NCI-H1436 treated with DMSO at 0.1 percent for 48 hours (cell line): ENCODE measurements at places on chromosomes 13 and 19.
A peak's percentile ranks its signal among the peaks of the same experiment; 100 is the strongest.

- no peak for DNase-seq
These were observed 11.2 kb downstream of the VASP start for GRCh38 chr19:45518469-45518826.

DNA sequence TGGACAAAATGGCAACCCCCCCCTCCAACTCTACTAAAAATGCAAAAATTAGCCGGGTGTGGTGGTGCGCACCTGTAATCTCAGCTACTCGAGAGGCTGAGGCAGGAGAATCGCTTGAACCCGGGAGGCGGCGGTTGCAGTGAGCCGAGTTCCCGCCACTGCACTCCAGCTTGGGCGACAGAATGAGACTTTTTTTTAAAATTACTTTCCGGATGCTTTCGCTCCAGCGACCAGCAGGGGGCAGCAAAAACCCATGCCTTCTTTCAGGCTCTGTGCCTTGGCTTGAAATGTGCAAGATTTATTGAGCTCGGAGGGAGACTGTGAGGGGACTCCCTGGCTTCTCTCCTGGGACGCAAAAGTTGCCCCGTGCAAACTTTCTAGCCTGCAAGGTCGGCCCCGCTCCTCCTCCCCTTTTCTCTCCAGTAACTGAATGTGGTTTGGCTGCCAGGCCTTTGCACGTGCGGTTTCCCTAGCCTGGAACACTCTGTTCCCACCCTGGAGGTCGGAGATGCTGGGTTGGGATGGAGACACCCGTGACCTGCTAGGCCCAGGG is 61.4 kb upstream of the NFIC start:
- peak; percentile 13 for DNase-seq

GRCh38 chr19:44757057-44757734 is 8.7 kb downstream of the BCL3 start:
- no peak for DNase-seq

- no peak for DNase-seq
These were observed 440.4 kb downstream of the COG6 start for GRCh38 chr13:40095695-40096356.

DNA sequence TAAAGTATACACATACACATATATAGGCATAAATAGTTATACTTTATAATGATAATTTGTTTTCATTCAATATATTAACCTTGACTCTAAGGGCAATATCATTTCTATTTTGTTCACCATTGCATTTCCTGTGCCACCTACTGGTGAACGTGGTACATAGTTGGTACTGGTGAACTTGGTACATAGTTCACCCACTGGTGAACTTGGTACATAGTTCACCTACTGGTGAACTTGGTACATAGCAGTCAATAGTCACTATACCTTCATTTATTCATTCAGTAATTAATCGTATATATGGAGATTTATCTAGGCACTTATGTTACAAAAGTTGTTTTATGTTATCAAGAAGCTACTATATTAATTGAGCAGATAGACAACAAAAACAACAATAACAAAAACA is 172.6 kb upstream of the ATXN8OS start:
- no peak for DNase-seq

- no peak for DNase-seq
These were observed 178.9 kb downstream of the UGGT2 start for GRCh38 chr13:95874286-95874685.

- no peak for DNase-seq
These were observed 20.8 kb downstream of the NLRP4 start for GRCh38 chr19:55857149-55857548.

- no peak for DNase-seq
These were observed 1202.8 kb downstream of the DIAPH3 start for GRCh38 chr13:58960888-58961287.

DNA sequence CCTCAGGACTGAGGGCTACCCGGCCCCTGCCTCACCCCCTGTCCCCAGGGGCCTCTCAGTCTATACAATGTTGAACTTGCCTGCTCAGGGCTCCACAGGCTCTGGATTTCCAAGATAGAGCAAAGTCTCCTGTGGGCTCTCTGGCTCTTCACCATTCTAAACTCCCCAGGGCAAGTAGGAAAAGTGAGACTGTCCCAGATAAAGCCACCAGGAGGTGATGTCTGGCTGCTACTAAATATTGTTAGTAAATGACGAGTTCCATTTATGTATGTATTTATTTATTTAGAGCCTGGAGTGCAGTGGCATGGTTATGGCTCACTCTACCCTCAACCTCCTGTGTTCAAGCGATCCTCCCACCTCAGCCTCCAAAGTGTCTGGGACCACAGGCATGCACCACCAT is 73.6 kb upstream of the SIAH3 start:
- no peak for DNase-seq

DNA sequence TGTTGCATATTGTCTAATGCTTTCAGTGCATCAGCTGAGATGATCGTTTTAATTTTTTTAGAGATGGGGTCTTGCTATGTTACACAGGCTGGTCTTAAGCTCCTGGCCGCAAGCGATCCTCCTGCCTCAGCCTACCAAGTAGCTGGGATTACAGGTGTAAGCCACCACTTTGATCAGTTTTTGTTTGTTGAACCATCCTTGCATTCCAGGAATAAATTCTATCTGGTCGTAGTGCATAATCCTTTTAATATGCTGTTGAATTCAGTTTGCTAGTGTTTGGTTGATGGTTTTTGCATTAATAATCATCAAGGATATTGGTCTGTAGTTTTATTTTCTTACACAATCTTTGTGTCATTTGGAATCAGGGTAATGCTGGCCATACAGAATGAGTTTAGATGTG is 4.4 kb downstream of the ZNF211 start:
- DNase-seq, result no peak

- DNase-seq, result no peak
These were observed 44.5 kb upstream of the KCTD15 start for GRCh38 chr19:33752018-33752800.

DNA sequence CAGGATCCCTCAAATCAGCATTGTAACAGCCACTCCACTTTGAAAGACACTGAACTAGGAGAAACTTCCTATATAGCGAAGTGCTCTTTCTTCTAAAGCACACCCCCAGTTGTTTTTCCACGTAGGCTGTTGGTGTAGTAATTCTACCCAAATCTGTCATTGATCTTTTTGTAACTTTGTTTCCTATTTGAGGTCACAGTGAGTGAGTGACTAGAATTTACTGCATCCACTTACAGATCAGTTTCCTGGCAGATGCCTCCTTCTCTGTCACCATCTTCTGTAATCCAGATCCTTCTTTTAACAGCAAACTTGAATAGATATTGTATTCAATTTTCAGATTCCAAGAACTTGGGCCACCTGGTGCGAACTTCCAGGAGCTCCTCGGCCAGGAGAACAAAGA is 15.3 kb downstream of the ZAR1L start:
- no peak for DNase-seq

DNA sequence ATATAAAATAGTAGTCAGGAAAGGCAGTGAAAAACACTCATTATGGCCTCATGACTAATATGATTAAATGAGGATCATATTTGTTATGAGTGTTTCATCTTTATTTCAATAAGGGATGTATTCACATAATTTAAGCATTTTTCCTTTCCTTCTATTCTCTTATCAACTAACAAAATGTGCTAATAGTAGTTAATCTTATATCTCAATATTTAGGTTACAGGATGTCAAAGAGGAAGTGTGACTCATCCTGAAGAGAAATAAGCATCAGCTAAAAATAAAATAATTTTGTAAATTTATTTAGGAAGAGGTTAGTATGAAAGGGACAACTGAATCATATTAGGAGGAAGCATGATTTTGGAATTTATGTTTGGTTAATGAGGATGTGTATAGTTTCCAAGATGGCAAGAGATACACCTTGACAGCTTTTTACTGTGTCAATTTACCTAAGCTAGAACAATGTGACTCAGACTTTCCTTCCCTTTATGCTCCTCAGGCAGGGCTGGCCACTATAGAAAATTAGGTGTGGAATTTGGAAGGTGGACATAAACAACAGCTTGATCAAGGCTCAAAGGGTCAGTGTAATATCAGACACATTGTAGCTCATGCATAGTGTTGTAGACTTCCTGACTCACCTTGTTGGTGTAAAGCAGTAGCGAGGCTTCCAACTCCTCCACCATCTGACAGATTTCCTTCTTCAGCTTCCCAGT is 172.7 kb downstream of the SLITRK1 start:
- DNase-seq, result no peak

- DNase-seq, result no peak
These were observed 68.3 kb downstream of the ZNF431 start for GRCh38 chr19:21210037-21210621.
